ENCODE measurements at places on chromosomes 3 and 15. TPM values are rescaled to one million over a fixed set of nuclear protein-coding genes. Genes with fewer than 3 reads are reported as not detected.

The COPB2 gene
- 69.2 TPM for total RNA-seq

- DNase-seq: no peak
Measured at GRCh38 chr3:157059661-157060060, 100.3 kb downstream of the CCNL1 start.

GRCh38 chr3:143956838-143957237, 14.8 kb upstream of the DIPK2A start:
- no peak for DNase-seq

DNA sequence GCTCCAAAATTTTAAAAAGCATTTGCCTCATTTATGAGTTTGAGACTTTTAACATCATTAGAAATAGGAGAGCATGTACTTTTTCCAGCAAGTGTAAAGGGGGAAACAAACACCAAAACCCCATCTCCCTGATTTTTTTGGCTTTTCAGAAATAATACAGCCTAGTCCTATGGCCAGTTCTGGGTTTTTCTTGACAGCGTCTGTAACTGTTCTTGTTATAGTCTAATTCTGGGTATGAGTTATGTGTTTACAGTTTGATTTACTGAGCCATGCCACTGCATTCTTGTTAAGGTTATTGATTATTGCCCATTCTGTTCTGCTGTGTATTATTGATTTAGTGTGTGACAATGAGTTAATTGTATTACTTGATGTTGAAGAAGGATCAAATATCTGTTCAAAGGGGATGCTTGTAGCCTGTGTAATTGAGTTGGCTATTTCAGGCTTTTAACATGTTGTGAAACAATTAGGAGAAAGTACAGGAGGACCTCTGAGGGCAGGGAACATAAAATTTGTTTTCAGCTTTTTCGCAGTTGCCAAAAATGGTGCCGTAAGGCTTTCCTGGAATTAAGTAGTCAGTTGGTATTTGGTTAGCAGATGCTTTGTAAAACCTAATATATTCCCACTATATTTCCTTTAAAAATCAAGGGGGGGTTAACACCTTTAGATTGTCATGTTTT, 46.1 kb downstream of the MBNL1 start:
- DNase-seq: no peak

GRCh38 chr3:105584003-105584790, 217.5 kb downstream of the ALCAM start:
- DNase-seq: no peak

- DNase-seq: no peak
Measured at GRCh38 chr3:150582620-150583019, 20.5 kb upstream of the SELENOT start.

GRCh38 chr3:134852893-134853351, 57.9 kb downstream of the EPHB1 start:
- DNase-seq: no peak

DNA sequence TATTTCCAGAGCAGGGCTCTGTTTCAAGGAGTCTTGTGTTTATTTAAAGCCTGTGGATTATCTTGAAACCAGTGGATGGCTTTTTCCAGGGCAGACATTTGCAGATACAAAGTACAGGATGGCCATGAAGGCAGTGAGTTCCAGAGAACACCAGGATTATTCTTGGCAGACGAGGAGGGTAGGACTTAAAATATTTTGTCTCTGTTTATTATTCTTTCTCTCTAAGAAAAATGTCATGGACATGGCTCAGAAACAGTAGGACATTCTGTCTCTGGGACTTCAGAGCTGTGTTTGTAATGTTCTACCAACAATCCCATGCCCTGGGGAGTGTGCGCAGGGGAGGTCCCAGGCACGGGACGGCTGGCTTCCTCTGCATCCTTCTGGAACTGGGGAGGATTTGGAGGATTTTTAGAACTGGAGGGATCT, 125.9 kb downstream of the ATP10A start:
- peak; percentile 64 for DNase-seq

DNA sequence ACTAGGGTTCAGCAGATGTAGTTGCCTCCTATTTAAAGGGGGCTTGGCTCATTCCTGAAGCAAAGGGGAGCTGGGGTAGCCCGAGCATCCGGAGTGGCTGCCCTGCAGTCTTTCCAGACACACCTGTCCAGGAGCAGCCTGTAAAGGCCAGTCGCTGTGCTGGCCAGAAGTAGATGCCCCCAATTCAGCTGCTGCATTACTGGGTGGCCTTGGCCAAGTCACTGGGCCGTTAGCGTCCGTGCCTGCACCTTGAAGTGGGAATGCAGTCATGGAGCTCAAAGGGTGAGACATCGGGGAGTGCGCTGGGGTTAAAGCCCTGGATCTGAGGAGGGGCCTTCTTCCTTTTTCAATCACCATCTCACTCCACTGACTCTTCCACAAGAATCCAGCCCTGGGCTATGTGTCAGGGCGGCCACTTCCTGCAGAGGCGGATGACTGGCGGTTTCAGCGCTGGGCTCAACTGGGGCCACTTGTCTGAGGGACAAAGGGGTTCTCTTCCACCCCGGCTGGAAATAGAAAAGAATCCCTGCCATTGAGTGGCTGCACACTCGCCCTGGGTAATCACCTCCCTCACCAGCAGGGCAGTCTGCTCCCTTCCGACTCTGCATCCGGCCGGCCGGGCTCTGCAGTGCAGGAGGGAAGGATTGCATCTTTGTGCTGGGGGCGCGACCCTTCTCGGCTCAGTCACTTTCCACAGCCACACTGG, 11.8 kb downstream of the ALDH1A3 start:
- DNase-seq: no peak
